ENCODE measurements at places on chromosomes 3 and 15. TPM values are rescaled to one million over a fixed set of nuclear protein-coding genes. Genes with fewer than 3 reads are reported as not detected.

DNA sequence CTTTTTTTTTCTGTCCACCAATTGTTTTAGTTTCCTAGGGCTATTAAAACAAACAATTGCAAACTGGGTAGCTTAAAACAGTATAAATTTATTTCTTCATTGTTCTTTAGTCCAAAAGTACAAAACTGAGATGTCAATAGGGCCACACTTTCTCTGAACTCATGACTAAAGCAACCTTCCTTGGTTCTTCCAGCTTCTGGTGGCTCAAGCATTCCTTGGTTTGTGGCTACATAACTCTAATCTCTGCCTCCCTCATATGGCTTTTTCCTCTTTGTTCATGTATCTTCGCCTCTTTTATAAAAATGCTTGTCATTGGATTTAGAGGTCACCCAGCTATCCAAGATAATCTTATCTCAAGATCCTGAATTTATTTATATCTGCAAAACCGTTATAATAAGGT, 914.5 kb upstream of the EPHA6 start:
- H3K27ac ChIP-seq: no peak overlapping the region
- H3K27me3 ChIP-seq: no peaks in the 10 kb centered on the region
- H3K4me3 ChIP-seq: no peak overlapping the region
- DNase-seq: no peak
- no peaks in the 10 kb centered on the region for H3K36me3 ChIP-seq
- H3K4me1 ChIP-seq: no peaks in the 10 kb centered on the region

DNA sequence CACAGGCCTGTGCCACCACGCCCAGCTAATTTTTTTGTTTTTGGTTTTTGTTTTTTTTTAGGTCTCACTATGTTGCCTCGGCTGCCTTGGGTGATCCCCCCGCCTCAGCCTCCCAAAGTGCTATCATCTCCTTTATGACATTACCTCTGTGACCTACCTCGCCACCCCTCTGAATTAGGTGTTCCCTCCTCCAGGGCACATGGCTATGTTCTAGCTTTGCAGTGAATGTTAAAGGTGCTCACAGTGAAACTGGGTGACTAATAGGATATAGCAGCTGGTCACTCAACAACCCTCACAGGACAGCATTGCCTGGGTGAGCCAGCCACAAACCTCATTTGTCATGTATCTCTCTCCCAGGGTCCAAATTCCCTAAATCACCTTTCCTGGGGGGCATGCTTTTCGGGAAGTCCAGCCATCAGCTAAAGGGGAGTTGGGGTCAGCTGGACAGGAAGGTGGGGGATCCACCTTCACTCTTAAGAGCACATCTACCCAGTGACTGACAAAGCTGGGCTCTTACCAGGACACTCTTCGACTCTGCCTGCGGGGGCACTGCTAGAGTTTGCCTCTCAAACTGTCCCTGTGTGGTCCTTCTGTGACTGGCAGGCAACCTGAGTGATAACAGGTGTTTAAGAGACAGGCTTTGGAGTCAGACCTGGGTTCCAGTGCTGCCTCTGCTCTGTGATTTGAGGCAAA, 1.6 kb upstream of the TTLL3 start:
- no peaks in the 10 kb centered on the region for H3K27me3 ChIP-seq
- H3K27ac ChIP-seq: peak overlapping the region; percentile 99
- DNase-seq: peak; percentile 81

DNA sequence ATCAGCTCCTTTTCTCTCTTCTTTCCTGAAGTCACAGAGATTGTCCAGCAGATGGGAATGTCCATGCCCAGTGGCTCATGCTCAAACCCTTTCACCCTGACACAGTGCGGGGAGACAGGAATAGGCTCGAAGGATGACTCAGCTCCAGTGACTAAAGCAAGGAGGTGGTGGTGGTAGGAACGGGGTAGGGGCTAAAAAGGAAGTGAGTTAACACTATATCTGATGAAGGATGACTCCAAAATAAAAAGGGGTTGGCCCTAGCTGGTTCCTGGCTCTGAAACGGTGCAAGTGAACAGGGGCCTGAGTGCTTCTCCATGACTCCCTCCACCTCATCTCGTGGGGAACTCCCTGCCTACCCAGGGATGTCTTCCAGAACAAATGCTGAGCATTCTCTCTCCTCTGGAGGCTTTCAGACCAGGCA, 167.4 kb upstream of the LPP start:
- H3K4me3 ChIP-seq: no peak overlapping the region
- DNase-seq: peak; percentile 64
- peaks cover 39% of the 10 kb centered on the region for H3K4me1 ChIP-seq
- peak overlapping the region; percentile 29 for H3K27ac ChIP-seq

- H3K4me3 ChIP-seq: no peak overlapping the region
- H3K4me1 ChIP-seq: peaks cover 4% of the 10 kb centered on the region
These were observed 45.4 kb upstream of the TERB2 start for GRCh38 chr15:44910981-44911625.

KIAA1143 gene
- total RNA-seq: 22.3 TPM

Data from activated CD8-positive, alpha-beta memory T cell treated with anti-CD3 and anti-CD28 coated beads, Interleukin-2, amount 10 ng/mL, durations not matched to agents 7 days and 5 days (primary cell).